Fibroblast of skin of back (primary cell): ENCODE measurements at places on chromosomes 2 and 18.

- no peak for DNase-seq
These were observed 69.2 kb downstream of the BOLA3 start for GRCh38 chr2:74078466-74078865.

DNA sequence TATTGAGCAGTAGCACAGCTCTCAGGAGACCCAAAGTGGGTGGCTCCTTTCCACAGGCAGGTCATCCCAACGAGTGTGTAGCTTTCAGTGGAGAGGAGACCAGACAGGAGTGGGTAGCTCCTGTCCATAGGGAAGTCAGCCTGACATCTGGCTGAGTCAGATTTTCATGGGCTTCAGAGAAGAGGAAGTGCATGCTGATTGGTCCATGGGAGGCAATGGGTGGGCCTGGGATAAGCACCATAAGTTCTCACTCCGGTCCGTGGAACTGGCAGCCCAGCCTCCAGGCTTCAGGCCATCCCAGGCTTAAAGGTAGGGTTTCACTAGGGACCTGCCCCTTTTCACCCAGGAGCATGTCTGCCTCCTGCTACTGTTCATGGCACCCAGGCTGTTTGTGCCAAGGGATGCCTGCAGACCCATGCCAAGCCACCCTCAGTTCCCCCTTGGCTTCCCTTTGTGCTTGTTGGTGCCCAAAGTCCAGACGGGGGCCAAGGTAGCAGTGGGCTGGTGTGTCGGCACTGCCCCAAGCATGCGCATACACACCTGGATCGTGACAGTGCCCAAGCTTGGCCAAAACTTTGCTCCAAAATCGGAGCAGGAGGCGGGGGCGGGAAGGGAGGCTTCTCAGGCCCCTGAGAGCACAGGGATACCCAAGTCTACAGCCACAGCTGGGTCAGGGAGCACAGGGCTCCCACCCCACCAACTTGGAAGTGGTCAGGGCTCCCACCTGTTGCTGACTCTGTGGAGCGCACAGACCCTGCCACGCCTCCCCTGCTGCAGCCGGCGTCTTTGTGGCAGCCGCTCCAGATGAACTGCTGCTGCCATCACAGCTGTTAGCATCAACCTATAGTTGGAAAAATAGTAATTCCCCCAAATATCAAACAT lies 26.4 kb downstream of the MARCHF7 start:
- DNase-seq = no peak

DNA sequence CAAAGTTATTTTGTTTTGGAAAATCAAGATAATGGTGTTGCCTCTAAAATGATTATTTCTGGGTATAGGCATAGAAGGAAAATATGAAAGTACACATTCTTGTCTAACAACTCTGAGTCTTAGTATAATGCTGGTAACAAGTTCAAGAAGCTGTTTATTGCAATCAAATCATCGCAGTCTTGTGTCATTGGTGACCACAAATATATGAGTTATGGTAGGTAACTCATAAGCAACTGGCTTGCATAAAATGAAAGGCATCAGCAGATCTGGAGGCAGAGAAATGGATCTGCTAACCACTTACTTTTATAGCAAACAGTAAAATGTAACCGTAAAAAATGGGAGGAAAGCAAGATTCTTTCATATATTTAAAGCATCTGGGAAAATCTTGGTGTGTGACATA lies 156.2 kb upstream of the TCF4 start:
- no peak for DNase-seq

DNA sequence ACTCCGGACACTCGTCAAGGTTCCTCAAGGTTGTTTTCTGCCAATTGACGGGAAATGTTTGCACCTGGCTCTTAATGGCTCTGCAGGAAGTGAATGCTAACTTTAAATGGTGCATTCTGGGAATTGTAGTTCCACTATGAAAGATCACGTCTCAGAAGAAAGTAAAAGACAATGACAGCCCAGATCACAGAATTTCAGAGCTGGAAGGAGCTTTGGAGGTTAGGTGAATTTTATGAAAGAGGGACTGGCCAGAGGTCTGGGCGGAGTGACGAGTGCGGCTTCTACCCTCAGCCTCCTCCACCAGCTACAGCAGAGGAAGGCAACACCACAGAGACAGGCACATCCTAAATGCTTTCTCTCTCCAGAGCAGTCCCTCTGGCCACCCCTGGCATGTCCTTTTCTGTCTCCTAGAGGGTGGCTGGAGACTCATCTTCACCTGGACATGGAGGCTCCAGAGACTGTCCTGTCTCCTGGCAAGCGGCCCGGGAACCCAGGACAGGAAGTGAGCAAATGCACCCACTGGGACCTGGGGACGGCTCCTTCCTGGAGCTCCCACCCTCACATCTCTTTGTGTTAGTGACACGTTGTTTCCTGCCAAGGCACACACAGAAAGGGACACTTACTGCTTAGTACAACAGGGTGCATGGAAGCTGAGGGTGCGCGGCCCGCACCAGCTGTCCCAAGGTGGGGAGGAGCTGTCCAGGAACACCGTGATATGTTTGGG lies 19.4 kb downstream of the THAP4 start:
- DNase-seq = peak; percentile 39

GRCh38 chr2:19111354-19111753 lies 247.1 kb downstream of the OSR1 start:
- DNase-seq = no peak

GRCh38 chr2:3082705-3083104 lies 294.9 kb downstream of the EIPR1 start:
- no peak for DNase-seq

GRCh38 chr2:104344985-104345384 lies 508.9 kb upstream of the POU3F3 start:
- no peak for DNase-seq

GRCh38 chr2:195252018-195252417 lies 405.0 kb upstream of the SLC39A10 start:
- no peak for DNase-seq

GRCh38 chr2:149716687-149717086 lies 129.1 kb upstream of the MMADHC start:
- peak; percentile 46 for DNase-seq

DNA sequence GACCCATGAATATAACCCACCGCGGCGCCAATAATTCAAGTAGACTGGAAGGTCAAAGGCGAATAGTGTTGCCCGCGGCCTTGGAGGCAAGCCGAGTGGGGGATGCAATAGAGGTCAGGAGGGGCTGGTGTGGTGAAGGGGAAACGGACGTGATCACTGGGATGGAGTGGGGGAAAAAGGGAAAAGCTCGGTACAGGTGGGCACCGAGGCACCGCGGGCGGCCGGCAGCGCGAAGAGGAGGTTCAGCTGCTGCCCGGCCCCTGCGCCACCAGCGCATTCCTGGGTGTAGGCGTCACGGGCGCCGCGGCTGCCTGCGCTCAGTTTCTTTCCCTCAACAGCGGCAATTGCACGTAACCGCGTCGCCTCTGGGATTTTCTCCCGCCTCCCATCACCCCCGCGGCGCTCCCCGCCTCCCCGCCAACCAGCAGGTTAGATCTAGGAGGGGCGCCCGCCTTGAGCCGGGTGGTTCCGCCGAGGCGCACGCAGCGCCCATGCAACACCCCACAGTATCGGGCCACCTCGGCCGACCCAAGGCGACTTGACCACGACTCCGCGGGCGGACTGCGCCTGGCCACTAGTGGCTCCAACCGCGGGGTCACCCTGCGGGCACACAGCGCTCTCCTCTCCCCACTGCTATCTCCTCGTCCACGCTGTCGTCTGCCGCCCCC lies 1.5 kb downstream of the RND3 start:
- peak; percentile 90 for DNase-seq

- DNase-seq = no peak
These were observed 125.4 kb upstream of the FOSL2 start for GRCh38 chr2:28267282-28267681.

GRCh38 chr2:67878743-67879142 lies 184.1 kb downstream of the C1D start:
- no peak for DNase-seq

DNA sequence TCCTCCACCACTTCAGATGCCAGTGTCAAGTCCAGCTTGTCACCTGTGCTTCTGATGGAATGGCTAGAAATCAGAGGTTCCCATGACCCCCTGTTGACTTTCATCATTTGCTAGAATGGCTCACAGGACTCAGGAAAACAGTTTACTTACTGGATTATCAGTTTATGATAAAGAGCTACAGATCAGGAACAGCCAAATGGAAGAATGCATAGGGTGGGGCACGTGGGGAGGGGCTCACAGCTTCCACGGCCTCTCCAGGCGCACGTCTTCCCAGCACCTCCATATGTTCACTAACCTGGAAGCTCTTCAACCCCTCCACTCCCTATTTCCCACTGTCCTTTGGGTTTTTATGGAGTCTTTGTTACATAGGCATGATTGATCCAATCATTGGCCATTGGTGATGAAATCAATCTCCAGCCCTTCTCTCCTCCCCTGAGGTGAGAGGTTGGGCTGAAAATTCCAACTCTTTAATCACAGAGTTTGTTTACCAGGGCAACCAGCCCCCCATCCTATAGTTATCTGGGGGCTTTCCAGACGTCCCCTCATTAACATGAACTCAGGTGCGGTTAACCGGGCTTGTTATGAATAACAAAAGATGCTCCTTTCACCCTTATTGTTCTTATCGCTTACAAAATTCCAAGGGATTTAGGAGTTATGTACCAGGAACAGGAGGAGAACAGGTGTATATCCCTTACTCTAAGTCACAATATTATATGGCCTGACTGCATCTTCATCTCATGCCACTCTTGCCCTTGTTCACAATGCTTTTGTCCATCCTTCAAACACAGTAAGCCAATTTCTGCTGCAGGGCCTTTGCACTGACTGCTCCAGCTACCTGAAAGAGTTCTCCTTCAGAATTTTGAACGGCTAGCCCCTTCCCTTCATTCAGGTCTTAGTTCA lies 35.2 kb downstream of the ANXA4 start:
- no peak for DNase-seq

DNA sequence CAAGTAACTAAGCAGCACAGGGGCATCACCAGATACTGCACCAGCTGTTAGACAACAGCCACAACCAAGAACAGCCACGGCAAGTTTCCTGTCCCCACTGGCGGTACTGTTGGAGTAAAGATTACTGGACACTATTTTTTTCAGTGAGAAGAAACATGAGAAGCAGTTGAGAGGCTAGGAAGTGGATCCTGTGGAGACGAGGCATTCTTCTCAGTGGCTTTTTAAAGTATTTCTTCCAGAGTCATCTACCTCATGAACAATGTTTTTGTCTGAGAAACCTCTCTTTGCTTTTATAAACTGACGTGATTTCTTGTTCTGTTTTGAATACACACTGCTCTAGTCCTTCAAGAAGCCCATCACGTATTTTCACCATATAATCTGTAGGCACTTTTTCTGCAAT lies 18.8 kb downstream of the TM4SF20 start:
- DNase-seq = no peak

GRCh38 chr2:12624905-12625598 lies 91.7 kb upstream of the TRIB2 start:
- no peak for DNase-seq

- peak; percentile 42 for DNase-seq
These were observed 130.9 kb downstream of the EXOC6B start for GRCh38 chr2:72694715-72695496.

DNA sequence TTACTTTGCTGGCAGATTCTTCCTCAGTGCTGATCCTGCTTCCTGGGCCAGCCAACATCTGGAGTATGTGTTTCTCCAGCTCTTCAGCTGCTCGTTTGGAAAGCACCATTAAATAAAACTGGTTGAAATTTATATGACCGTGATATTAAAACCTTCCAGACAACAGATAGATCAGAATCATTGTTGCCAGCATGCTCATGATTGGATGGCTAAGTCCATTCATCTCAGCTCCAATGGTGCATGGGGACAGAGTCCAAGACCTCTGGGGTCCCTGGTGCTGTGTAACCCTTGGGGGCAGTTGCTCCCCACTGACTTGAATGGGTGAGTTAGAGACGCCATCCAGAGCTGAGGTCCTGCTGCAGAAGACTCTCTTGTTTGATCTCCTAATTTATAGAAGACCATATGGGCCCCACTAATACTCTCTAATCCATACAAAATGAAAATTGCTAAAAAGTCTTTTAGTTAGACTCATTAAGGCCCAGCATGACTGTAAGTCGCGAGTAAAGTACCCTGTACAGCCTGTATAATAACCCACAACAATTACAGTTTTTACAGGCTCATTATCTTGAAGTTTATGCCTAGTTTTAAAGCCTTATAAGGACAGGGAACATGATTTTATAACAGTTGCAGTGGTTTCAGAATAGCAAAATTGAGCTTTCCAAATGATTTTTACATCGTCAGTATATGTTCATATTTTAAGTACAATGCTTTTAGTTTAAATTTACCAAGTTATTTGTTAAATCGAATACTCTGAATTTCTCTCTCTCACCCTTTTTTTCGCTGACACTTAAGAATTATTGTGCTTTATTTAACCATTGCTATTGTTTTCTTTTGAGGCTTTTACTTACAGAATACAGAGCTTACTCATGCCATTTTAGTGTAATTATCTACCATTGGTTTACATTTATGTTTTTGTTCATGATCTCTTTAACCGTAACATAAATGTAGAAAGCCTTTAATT lies 60.0 kb downstream of the CABLES1 start:
- DNase-seq = no peak

- no peak for DNase-seq
These were observed 10.3 kb downstream of the MMADHC start for GRCh38 chr2:149577269-149577668.

GRCh38 chr2:225920621-225921220 lies 521.2 kb downstream of the NYAP2 start:
- no peak for DNase-seq

GRCh38 chr2:179302764-179303571 lies 38.3 kb upstream of the SESTD1 start:
- no peak for DNase-seq

GRCh38 chr2:36820942-36821605 lies 124.6 kb downstream of the VIT start:
- DNase-seq = no peak

GRCh38 chr18:60347526-60348045 lies 25.0 kb downstream of the MC4R start:
- DNase-seq = no peak

DNA sequence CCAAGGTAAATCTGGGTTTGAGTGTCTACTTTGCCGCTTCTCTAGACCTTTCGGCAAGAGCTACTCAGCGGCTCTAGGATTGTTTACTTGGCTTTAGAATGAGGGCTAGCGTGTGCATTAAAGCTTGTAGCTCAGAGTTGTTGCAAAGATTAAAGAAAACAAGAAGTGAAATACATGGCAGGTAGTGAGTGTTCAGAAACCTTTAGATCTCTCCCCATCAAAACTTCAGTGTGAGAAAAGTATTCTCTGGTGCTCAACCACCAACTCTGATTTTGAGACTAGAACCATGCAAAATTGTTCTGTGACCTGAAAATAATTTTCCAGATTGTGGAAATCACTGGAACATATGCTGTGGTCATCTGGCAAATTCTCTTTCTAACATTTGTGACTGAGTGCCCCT lies 512.0 kb downstream of the CMPK2 start:
- DNase-seq = no peak

- DNase-seq = no peak
These were observed 307.9 kb downstream of the SLC8A1 start for GRCh38 chr2:40144022-40144421.

- DNase-seq = no peak
These were observed 88.0 kb downstream of the AFF3 start for GRCh38 chr2:100054426-100054825.
